ENCODE measurements at places on chromosomes 11 and 22.

- DNase-seq = peak; percentile 20
Measured at GRCh38 chr11:112085822-112086421, 634 bp downstream of the TIMM8B start.

GRCh38 chr11:35494957-35495490 is 30.4 kb downstream of the PAMR1 start:
- no peak for DNase-seq

- no peak for DNase-seq
Measured at GRCh38 chr11:117768506-117768905, 28.5 kb downstream of the DSCAML1 start.

DNA sequence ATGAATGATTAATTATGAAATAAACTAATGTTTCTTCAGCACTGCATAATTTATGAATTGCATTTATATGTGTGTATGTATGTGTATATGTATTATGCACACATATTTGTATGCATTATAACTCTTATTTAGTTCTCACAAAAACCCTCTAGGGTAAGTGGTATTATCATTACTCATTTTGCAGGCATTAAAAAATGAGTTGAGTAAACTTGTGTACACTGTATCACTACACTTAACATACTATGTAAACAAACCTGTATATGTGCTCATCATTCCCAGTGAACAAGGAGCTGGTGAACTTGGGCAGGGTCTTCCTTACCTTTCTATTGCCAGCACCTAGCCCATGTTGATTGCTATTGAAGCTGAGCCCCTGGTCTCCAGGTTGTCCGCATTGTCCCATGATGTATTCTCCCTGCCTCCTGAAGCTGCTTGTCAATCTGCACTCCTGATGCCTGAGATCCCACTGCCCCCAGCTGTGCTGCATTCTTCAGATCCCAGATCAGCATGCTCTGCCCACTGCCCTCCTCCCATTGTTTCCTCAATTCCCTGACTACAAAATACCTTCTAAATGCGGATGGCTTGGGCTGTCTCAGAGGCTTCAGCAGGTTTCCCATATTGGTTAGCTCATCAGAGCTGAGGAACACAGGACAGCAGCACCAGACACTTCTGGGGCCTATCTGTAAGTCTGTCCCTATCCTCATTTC is 267.9 kb upstream of the SESN3 start:
- peak; percentile 71 for DNase-seq

DNA sequence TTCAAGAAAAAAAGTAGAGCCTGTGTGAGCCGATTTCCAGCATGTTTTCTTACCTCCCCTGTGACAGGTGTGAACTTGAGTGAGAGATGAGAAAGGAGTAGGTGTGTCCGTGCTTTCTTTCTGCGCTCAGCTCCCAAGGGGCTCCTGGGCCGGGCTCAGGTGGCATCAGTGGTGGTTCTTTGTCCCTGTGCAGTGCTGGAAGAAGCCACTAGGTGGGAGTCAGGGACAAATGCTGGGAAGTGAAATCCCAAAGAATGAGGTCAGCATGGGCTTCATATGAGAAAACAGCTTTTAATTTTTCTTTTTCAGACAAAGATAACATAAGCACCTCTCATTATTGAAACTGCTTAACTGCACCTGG is 57.8 kb downstream of the PPFIBP2 start:
- peak; percentile 68 for DNase-seq

- no peak for DNase-seq
Measured at GRCh38 chr22:49776891-49777290, 50.8 kb downstream of the BRD1 start.

All from fibroblast of skin of right biceps (primary cell).